ENCODE measurements at places on chromosomes 4 and X.
A peak's percentile ranks its signal among the peaks of the same experiment; 100 is the strongest.

DNA sequence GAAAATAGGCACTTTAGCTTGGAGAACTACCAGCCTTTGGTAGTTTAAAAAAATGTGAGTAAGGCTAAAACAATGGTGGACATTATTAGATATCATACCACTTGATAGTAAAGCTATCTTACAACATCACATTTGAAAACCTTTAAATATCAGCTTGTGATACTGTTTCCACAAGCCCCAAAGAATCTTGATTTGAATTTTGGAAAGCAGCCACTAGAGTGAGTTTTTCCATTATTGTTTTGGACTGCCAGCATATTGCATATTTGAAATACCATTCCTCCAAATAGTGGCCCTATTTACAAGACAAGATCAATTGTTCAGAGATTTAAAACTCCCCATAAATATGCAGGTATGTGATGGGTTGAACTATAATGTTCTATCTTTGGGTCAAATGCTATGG, 303.0 kb upstream of the PRPS2 start:
- no peak overlapping the region for H3K27ac ChIP-seq
- no peaks in the 10 kb centered on the region for H3K4me1 ChIP-seq
- H3K4me3 ChIP-seq, result no peak overlapping the region
- no peaks in the 10 kb centered on the region for H3K36me3 ChIP-seq

- H3K36me3 ChIP-seq, result peaks cover 22% of the 10 kb centered on the region
- peaks cover 23% of the 10 kb centered on the region for H3K4me1 ChIP-seq
- no peaks in the 10 kb centered on the region for H3K27me3 ChIP-seq
- peak overlapping the region; percentile 98 for H3K4me3 ChIP-seq
- H3K27ac ChIP-seq, result peak overlapping the region; percentile 97
Measured at GRCh38 chrX:48695534-48695896, 1.0 kb upstream of the SUV39H1 start.

GRCh38 chr4:84235126-84235944, 263.8 kb downstream of the NKX6-1 start:
- no peak overlapping the region for H3K27ac ChIP-seq
- no peaks in the 10 kb centered on the region for H3K36me3 ChIP-seq
- no peak overlapping the region for H3K4me3 ChIP-seq

DNA sequence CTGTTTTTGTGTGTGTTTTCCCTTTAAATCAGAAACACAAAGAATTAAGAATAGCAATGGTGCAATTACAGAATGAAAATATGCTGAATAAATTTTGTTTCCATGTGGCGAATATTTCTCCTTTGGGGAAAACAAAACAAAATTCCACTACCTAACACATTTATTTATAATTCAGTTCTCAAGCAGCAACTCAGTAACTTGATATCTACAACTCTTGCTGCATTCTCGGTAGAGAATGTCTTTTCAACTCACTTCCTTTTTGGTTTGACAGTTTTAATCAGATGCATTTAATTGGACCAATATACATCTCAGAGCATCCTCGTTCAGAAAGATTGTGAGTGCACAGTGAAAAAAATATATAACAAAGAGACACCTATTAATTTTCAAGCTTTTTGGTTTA, 30.8 kb downstream of the ZNF827 start:
- peaks cover 13% of the 10 kb centered on the region for H3K36me3 ChIP-seq
- no peak overlapping the region for H3K4me3 ChIP-seq
- H3K27ac ChIP-seq, result no peak overlapping the region
- DNase-seq, result no peak

DNA sequence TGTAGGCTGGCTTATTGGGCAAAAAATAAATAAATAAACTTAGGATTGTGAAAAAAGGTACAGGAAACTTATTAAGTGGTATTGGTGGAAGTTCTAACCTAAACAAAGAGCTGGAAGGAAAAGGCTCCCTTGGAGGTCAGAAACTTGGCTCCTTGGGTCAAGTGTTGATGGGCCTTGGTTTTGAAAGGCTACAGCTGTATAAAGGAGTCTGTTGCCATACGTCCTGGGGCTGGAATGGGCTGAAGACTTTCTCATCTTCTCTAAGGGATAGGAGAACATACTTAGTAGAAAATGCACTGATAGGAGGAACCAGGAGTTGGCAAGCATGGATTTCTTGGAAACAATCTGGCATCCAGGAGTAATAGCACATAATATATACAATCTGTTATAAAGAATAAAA, 56.6 kb downstream of the PDLIM5 start:
- H3K36me3 ChIP-seq, result peaks cover 3% of the 10 kb centered on the region
- H3K27me3 ChIP-seq, result no peaks in the 10 kb centered on the region
- H3K4me3 ChIP-seq, result no peak overlapping the region
- no peak overlapping the region for H3K27ac ChIP-seq
- DNase-seq, result no peak
- H3K4me1 ChIP-seq, result peaks cover 18% of the 10 kb centered on the region
